Mammary epithelial cell (primary cell): ENCODE measurements at places on chromosomes 1 and 21.

DNA sequence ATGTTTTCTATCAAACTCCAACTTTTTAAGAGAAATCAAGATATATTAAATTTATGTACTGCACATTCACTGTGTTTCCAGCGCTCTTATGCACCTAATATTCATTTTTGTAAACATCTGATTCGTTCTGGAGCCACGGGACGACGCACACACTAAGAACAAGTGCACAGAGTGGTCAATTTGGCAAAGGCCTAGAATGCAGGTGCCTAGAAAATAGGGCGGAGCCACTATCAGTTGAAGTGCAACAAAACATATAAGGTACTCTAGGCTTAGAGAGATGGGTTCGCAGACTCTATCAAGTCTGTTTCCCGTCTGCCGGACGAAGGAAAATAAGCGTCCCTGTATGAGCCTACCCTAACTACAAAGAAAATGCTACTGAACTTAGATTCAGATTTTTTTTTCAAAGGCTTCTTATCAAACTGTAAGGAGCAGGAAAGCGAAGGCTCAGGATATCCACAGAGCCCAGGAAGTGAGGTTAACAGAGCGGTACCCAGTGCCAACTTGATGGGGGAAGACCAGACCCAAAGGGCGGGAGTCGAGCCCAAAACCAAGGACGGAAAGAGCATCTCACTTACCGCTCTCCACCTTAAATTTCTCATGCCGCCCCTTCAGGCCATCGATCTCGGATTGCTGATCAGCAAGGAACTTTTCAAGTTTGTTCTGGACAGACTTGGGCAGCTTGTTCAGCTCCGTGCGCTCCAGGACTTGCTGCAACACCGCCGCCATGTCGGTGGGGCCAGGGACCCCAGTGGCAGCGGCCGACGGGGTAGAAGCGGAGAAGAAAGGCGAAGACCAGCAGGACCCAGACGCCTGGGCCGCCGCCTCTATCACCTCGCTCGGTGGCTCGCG lies 526 bp downstream of the TPR start:
- DNase-seq = peak; percentile 55

DNA sequence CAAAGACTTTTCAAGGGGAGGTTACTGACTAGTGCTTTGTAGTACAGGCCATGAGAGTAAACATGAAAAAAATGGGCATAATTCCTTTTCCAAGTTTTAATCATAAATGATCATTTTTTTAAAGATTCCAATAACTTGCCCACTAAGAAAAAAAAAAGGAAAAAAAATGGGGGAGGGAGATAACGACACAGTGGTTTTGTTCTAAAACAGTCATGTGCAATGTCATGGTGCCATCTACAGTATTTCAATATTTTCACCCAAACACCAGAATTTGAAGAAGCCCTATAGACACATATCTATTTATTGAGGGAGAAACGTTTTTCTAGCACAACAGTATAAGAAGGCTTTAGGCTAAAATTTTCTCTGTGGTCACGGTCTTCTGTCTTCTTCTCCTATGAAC lies 250.2 kb downstream of the LTN1 start:
- DNase-seq = peak; percentile 34

GRCh38 chr1:240538776-240539430 lies 73.1 kb downstream of the GREM2 start:
- DNase-seq = no peak

GRCh38 chr1:223831755-223832636 lies 13.8 kb downstream of the TP53BP2 start:
- peak; percentile 62 for DNase-seq

DNA sequence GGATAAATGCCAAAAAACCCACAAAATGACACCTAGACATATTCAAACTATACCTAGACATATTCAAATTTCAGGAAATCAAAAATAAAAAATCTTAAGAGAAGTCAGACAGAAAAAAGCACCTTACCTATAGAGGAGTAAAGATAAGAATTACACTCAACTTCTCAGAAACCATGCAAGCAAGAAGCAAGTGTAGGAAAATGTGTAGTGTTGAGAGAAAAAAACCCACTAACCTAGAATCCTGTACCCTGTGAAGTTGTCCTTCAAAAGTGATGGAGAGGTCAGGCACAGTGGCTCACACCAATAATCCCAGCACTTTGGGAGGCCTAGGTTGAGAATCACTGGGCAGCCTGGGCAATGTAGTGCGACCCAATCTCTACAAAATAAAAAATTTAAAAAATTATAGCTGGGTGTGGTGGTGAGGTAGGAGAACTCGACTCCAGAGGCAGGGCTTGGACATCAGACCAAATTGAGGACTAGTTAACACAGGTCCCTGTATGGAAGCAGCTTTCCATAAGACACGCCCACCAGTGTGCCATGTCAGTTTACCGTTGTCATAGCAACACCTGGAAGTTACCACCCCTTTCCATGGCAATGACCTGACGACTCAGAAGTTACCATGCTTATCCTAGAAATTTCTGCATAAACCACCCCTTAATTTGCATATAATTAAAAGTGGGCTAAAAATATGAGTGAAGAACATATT lies 20.7 kb downstream of the PDIK1L start:
- peak; percentile 19 for DNase-seq

DNA sequence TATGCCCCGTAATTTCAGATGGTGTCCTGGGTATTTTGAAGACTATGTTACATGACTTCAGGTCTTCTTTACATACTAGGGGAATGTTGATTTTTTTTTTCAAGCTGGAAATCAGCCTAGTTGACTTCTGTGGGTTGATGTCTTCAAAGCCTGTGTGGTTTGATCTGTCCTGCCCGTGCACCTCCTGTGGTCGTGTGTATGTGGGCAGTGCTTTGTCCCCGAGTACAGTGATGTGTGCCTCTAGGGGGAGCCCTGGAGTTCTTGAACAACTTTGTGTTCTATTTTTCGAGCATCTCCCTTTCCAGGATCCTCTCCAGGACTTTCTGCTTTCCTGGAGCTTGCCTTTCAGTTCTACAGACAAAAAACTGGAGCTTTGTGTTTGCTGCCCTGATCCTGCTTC lies 28.9 kb downstream of the OBSCN start:
- peak; percentile 22 for DNase-seq

DNA sequence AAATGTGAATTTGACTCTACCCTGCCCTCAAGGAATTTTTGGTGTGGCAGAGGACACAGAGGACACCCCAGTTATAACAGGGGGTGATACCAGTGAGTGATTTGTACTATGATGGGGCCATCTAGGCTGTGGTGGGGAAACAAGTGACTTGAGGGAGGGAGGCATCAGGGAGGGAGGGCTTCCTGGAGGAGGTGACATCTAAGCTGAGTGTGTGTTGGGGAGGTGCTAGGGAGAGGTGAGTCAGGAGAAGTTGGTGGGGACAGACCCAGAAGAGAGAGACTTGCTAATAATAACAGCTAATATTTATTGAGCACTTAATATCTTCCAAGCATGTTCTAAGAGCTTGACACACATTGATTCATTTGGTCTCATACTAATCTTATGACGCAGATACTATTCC lies 19.9 kb upstream of the TTC4 start:
- no peak for DNase-seq

DNA sequence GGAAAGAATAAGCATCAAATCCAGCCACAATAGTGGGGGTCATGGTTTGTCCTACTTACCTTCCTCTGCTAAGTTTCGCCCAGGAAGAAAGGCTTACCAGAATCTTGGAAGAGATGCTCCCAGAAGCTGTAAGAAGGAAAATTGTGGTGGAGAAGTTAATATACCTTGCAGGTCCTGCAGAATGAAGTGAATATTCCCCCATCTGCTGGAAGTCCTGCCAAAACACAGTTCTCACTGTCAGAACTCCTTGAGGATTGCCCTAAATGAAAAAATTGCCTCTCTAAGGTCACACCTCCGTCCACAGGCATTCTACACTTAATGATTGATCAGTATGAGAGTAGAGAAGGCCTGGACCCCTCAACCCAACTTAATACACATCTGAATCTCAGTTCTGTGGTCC lies 78.4 kb upstream of the RGS21 start:
- DNase-seq = no peak

DNA sequence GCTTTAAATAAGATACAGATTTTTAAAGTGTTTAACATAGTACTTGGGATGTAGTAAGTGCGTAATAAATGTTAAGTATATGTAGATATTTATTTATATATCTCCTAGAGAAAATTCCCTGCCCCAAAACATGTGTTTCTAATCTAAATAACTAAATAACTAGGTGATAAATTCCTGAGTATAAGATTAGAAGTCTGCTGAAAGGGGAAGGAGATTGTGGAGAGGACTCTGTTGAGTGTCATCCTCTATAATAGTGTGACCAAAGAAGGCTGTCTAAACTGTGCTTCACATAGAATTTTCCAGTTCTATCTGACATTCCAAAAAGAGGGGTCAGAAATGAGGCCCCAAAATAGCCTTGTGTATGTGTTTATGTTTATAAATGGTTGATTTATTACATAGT lies 590.5 kb upstream of the ADAMTS5 start:
- no peak for DNase-seq

- DNase-seq = no peak
Measured at GRCh38 chr1:55483523-55483922, 268.4 kb upstream of the USP24 start.

GRCh38 chr1:12231276-12231595 lies 1.4 kb downstream of the VPS13D start:
- DNase-seq = peak; percentile 41

- no peak for DNase-seq
Measured at GRCh38 chr1:229205854-229206253, 65.1 kb upstream of the RAB4A start.

- no peak for DNase-seq
Measured at GRCh38 chr1:114286179-114286578, 132.5 kb upstream of the SYT6 start.

DNA sequence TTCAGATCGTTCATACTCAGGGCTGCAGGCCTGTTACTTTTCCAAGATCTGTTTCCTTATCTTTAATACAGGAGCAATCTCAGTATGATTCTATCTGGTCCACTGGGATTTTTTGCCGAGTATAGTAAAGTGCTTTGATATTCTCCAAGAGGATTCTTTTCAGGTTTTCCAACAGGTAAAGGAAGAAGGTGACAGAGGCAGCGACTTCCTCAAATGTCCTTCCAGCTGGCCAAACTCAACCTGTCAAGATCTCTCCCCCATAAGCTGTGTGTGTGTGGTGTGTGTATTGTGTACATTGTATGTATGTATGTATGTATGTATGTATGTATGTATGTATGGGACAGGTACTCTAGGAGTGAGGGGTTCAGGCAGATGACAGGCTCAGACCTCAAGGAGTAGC lies 1.1 kb downstream of the AKR1A1 start:
- DNase-seq = no peak

DNA sequence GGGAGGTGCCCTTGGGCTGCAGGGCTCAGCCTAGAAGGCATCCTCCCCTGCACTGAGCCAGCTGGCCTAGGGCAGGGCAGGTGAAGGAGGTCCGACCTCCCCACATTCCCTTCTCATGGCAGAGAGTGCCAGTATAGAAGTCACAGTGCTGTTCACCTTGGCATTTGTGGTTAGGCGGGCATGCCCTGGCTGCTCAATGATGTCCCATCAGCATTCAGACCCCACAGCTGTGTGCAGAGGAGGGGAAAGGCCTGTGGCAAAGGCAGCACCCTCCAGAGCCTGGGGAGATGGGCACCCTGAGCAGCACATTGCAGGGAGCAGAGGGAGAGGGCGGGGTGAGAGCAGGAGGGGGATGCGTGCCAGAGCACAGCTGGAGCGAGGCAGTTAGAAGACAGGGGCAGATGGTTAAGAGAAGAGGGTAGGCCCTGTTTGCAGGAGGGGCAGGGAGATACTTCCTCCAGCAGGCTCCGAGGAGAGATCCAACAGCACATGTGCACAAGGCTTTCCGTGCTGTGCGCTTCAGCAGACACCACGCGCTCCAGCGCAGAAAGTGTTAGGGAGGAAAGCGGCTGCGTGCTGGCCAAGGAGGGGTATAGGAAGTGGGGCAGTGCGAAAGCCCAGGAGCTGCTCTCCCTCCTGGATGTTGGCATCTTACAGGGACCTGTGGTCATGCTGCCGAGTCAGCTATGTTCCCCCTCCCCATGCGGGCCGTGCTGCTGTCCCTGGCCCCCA lies 43.7 kb upstream of the COL6A1 start:
- no peak for DNase-seq

GRCh38 chr1:189103956-189104355 lies 1373.7 kb downstream of the BRINP3 start:
- DNase-seq = peak; percentile 3

DNA sequence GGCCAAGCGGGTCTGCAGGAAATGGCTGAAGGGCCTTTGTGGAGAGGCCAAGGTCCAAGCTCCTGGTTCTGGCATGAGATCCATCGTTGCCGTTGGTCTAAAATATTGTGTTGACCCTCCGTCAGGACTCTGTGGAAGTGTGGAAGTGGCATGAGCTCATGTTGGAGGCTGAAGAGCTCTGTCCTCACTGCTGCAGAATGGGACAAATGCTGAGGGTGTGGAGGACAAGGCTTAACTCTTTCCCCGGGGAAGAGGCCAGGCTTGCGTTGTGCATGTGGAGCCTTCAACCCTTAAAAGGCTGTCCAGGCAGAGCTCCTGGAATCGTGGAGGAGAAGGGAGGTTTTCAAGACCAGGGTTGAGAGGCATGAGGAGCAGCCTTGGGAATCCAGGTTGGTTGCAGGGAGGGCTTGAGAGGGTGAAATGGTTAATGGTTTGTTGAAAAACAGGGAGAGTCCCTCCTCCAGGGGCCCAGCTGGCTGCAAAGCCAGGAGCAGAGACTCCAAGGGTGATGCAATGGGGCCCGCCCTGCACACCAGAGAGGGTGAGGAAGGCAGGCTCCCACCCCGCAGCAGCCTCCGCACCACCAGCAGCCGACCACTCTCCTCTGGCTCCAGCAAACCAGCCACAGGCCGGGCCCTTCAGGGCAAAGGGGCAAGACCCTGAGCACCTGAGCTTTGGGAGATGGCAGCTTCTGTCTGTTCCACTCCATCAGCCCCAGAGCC lies 6.7 kb upstream of the AHCYL1 start:
- DNase-seq = no peak
